ENCODE measurements at places on chromosomes 3 and 15.

DNA sequence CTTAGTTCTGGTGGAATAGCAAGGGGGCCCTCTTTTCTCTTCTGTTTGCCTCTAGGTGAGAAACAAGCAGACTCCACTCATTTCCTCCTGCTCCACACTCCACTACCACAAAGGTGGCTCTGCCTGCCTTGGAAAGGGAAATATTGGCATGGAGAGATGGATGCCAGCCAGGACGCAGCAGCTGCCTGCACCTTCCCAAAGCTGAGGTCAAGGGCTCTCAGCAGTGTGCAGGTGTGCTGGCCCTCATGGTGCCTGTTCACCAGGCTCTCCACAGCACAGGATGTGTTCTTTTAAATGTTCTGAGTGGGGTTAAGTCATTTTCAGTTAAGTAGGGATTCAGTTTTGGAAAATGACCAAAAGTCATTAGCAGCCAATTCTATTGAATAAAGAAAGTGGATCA, 211.2 kb upstream of the STRIT1 start:
- DNase-seq: no peak

- no peak for DNase-seq
Measured at GRCh38 chr3:5136211-5136918, 14.3 kb downstream of the ARL8B start.

GRCh38 chr3:18144571-18144970, 280.6 kb downstream of the SATB1 start:
- DNase-seq: no peak

GRCh38 chr3:108125550-108126071, 34.8 kb upstream of the CD47 start:
- peak; percentile 39 for DNase-seq

GRCh38 chr15:47887241-47887800, 170.0 kb downstream of the SEMA6D start:
- no peak for DNase-seq

DNA sequence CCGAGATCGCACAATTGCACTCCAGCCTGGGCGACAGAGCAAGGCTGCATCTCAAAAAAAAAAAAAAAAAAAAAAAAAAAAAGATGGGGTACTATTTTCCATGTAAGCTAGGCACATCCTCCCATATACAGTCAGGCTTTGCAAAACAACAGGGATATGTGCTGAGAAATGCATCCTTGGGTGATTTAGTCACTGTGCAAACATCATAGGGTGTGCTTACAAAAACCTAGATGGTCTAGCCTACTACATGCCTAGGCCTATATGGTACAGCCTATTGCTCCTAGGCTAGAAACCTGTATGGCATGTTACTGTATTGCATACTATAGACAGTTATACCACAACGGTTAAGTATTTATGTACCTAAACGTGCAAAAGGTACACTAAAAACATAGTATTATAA, 75.0 kb downstream of the TTBK2 start:
- no peak for DNase-seq

DNA sequence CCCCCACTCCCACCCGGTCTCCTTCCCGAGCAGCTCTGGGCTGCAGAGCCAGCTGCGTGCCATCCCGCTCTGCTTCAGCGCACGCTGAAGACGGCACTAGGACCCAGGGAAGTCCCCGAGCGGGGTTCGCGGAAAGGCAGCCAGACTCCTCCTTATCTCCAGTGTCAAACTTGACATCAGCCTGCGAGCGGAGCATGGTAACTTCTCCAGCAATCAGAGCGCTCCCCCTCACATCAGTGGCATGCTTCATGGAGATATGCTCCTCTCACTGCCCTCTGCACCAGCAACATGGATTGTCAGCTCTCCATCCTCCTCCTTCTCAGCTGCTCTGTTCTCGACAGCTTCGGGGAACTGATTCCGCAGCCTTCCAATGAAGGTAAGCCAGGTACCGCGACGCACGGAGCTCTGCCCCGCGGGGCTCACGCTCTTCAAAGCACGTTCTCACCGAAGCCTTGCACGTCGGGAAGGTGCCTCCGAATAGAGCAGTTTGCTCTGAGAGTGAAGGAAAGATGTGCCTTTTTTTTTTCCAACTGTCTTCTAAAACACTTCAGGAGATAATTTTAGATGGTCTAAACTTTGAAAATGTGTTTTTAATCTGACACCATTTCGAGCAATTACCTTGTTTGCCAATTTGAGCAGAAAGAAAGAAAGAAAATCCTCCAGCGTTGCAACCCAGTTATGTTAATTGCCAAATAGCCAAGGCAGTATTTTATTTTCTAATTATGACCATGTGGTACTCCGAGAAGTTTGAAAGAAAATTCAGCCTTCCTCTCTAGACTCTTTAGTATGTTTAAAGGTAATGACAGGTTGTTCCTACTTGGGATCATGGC, at the start of gene EPHA3:
TSS of gene EPHA3 (plus strand) at position 161 of the 830 bp plus-strand sequence. CDS start at position 289, 128 bp downstream.
- no peak for DNase-seq

DNA sequence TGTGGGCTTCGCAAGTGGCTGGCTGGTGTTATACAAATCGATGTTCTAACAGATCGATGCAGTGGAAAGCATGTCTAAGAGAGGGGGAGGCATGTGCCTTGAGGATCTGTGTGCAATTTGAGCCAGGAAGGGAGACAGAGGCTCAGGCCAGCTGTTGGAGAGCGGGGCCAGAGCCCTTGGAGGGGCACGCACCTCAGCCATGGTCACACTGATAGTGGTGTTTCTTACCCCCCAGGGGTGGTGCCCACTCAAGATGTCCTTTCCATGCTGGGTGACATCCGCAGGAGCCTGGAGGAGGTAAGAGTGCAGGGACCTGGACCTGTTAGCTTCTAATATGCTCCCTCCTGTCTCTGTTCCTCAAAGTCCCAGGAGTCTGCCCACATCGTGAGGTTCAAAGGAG, 3.8 kb upstream of the ABTB1 start:
- no peak for DNase-seq

DNA sequence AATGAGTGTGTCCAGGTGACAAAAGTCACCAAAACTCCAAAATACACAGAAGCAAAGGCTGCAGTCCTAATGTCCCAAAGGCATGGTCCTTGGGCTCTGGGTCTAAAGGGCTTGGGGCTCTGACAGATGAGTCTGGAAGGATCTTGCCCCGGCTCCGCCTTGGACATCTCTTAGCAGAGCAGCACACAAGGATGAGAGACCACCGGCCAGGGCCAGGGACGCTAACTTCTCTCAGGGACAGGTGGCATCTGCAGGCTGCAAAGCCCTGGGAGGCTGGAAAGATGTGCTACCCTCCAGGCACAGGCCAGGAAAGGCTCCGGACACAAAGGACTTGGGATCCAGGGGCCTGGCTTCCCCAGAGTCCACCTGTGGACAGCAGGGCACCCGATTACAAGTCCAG, 14.1 kb upstream of the SHISA5 start:
- no peak for DNase-seq

DNA sequence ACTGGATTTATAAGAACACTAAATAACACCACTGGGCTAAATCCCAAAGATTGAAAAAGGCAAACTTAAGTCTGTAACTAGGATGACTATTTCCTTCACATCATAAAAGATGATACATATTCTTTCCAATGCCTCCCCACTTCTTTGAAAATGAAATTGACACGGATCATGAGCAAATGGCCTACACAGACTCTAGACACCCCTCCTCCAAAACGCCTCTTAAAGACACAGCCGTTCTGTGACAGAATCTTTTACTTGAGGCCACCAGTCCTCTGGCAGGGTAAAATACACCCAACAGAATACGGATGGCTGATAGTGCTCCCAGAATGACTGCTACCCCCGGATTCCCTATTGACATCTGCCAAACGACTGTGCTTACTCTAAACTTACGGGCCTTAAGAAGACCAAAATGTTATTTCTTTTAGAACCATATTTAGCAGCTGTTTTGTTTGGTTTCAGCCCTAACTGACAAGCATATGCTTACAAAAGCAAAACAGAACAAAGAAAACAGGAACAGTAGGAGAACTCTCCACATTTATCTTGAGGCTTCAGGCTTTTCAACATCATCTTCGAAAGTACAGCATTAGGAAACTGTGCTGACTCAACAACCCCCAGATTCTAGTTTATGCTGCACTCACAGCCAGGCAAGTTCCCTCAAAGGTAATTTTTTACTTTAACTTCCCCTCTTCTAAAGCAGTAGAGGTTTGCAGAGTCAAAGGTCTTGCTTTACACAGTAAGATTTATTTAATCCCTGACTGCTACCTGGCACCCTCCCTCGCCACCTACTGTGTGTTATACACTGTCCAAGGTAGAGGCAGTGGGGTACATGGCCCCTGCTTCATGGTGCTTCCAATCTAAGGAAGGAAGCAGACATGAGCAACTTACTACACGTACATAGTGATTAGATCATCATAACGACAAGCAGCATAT, 84.3 kb downstream of the TNIK start:
- DNase-seq: no peak

GRCh38 chr3:134483195-134483900, 2.4 kb downstream of the ANAPC13 start:
- no peak for DNase-seq

GRCh38 chr3:45992133-45992729, 3.4 kb downstream of the FYCO1 start:
- DNase-seq: no peak

GRCh38 chr15:39946862-39947261, 12.9 kb downstream of the EIF2AK4 start:
- no peak for DNase-seq

DNA sequence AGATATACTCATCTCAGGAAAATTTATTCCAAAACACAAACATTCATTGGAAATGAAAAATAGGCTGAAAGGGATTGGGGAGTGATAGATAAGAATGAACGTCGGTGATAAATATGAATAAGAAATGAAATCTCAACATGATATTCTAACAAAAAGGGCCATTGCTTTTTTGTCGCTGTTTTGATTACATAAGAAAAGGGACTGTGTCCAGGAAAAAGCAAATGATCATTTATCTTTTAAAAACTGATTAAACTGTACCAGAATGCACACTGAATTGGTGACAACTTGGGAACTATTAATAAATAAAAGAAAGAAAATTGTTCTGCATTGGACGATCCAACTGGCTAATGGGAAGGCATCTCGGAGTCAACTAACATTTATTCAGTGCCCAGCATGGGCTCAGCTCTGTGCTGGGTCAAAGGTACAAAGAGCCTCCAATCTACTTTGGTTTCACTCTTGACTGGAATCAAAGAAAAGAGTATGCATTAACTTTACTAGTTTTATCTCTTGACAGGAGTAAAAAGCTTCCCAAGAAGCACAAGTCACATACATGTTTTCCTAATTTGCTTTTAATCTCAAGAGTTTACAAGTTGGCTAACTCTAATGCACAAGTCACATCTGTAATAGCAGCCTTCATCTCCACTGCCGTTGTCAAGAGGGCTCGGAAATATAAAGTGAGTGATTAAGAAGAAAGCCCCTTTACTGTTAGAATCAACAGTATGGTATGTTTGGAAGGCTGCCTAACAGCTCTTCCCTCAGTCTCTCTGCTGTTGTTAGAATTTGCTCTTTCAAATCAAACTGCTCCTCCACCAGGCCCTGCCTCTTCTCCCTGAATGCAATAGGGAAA, 280.0 kb downstream of the IGSF11 start:
- no peak for DNase-seq

DNA sequence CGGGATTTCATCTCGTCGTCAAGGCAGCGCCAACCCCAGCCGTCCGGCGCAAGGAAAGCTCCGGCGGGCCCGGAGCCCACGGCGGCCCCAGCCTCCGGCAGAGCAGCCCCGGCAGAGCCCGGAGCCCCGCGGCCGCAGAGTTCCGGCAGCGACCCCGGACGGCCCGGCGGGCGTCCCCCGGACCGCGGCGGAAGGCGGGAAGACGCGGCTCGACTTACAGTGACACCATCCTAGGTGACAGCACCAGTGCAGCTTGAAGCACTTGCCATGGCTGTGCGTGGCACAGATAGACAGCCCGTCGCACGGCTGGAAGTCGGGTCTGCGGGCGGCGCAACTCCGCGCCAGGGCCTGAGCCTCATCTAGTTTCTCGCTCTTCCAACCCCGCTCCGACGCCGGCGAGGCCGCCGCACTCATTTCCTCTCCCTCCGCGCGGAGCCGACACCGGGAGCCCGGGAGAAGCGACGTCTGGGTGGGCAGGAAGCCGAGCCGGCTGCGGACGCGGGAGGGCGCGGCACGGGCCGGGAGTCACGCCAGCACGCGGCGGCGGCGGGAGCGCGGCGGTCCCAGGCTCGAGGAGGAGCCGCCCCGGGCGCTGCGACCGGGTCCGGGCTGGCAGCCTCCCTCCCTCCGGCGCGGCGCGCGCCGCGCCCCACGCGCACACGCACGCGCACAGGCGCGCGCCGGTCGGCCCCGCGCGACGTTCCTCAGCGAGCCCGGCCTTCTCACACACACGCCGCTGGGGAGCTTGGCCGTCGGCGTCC, at the start of gene C3orf70:
TSS of gene C3orf70 (minus strand) at position 651 of the 761 bp plus-strand sequence. CDS start at position 414, 237 bp downstream.
- no peak for DNase-seq

DNA sequence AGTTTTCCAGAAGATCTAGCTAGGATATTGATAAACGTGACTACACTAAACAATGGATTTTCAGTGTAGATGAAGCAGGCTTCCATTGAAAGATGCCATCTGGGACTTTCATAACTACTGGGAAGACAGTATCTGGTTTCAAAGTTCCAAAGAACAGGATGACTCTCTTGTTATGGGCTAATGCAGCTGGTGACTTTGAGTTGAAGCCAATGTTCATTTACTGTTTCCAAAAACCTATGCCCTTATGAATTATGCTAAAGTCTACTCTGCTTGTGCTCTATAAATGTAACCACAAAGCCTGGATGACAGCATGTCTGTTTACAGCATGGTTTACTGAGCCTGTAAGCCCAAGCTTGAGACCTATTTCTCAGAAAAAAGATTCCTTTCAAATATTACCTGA, 245.4 kb downstream of the GBE1 start:
- no peak for DNase-seq

DNA sequence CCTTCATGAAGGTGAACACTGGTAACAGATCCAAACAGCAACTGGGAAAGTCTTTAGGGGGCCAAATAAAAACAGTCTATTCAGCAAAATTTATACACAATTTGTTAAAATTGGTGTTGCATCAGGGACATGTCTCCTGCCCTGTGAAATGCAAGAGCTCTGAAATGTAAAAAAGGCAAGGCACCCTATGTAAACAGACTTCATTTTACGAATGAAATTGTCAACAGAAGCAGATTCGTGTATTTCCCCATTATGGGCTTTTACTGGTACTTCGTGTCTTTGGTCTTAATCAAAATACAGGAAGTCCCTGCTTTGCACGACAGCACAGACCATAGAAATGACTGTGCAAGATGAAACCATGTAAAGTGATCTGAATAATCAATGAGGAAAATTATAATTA, 127.3 kb upstream of the THBS1 start:
- no peak for DNase-seq

GRCh38 chr3:45515999-45516725, 78.4 kb upstream of the LIMD1 start:
- no peak for DNase-seq

DNA sequence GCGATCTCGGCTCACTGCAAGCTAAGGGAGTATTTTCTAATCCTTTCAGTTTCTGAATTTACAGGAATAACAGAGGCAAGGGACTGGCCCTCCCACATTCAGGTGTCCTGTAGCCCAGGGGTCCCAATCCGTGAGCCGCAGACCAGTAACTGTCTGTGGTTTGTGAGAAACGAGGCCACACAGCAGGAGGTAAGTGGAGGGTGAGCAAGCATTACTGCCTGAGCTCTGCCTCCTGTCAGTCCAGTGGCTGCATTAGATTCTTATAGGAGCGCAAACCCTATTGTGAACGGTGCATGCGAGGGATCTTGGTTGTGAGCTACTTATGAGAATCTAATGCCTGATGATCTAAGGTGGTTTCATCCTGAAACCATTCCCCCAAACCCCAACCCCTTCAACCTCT, 5.0 kb upstream of the IL17RC start:
- no peak for DNase-seq

Data from stimulated activated CD8-positive, alpha-beta memory T cell treated with anti-CD3 and anti-CD28 coated beads, Interleukin-2, amount 100 ng/mL, for 1 hour (primary cell).